ENCODE measurements at places on chromosomes 11 and 22.

GRCh38 chr11:62108017-62108750, 15.6 kb upstream of the INCENP start:
- DNase-seq = peak; percentile 10

- no peak for DNase-seq
Observed at GRCh38 chr22:47596176-47596690, 833.8 kb downstream of the TBC1D22A start.

- no peak for DNase-seq
Observed at GRCh38 chr11:93403930-93404329, 73.4 kb downstream of the DEUP1 start.

DNA sequence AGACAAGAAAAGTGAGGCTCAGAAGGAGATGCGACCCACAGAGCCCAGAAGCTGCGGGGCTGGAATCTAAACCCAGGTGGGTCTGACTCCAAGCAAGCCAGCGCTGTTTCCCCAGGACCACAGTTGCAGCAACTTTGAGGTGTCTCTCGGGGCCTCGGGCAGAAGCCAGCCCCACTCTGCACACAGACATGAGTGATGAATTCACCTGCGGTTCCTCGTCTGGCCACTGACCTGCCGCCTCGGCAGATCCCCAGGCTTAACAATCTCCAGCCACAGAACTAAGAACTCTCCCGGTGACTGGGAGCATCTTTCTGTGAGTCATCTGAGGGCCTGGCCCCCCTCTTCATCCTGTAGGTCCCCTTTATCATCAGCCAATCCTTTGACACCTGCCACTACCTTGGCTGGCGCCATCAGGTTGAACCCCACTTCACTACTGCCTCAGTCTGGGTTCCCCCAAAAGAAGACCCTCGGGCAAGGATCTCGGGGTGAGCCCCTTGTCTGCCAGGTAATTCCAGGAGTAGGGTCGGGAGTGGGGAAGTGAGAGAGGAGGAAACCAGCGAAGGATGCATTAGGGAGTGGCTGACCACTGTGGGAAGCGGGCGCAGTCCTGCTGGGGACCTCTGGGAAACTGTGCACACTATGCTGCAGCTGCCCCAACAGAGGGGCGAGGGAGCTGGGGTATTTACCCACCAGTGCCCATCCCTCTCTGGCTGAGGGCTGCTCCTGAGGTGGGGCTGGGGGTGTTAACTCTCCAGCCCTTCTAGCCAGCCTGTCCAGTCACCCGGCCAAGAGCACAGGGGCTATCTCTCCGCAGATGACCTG, 33.0 kb upstream of the MN1 start:
- DNase-seq = no peak

DNA sequence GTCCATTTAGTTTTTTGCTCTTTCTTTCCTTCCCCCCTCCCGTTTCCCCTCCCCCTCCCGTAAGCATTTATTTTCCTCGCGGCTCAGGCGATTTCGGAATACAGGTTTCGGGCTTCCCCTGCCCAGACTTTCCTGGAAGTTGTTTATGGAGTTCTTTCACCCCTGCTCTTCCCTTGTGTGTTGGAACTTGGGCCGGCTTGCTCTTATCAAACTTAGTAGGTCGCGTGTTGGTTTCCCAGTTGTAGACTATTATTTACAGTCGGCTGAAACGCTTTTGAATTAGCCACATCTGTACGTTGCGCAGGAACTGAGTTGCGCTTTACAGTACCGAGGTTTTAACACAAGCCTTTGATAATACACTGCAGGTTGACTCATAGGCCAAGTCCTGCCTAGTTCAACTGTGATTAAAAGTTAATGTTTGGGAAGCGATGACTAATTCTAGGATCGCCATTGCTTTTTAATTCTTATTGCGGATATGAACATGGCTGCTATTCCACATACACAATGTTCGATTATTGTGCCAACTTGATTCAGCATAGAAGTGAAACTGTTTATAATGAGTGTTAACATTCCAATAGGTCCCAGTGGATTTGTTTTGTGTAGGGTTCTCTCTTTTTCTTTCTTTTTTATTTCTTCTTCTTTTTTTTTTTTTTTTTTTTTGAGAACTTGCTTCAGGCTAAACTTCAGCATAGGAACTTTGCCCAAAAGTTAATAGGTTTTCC, 1.7 kb downstream of the YAP1 start:
- DNase-seq = no peak

DNA sequence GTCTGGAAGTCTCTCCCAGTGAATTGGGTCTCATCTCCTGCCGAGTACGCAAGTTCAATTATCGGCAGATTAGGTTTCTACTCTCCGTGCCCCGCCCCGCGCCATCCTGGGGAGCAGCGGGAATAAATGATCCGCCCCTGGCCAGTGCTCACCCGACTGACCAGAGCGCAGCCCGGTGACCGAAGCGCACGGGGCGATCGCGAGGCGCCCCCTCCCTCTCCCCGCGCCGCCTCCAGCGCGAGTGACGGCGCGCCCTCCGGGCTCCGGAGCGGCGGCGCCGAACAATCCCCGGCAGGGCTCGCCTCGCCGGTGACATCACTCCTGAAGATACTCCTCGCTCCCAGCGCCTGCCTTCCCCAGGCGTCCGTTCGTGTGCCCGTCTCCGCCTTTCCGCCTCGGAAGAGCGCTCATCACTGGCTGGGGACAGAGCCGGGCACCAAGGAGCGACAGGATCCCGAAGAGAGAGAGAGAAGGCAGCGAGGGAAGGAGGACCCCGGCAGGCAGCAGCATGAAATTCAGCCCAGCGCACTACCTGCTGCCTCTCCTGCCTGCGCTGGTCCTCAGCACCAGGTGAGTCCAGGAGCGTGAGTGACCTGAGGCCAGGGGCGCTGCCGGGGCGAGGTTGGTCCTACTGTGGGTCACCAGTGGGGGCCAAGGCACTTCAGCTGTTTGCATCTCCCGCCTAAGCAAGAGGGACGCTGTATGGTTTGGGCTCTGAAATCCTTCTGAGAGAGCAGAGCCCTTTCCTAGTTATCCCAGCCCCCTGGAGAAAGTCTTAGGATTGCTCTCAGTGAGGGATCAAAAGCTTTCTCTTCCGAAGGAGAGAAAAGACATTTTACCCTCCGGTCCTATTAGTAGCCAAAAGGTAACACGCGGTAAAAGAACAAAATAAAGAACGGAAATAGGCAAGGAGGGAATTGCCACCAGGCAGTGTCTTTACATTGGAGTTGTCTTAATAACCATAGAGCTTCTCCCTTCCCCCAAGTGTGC, at the start of gene LUZP2:
Gene LUZP2, plus strand, starts transcription at position 318 of the 990 bp plus-strand sequence.
- DNase-seq = no peak

DNA sequence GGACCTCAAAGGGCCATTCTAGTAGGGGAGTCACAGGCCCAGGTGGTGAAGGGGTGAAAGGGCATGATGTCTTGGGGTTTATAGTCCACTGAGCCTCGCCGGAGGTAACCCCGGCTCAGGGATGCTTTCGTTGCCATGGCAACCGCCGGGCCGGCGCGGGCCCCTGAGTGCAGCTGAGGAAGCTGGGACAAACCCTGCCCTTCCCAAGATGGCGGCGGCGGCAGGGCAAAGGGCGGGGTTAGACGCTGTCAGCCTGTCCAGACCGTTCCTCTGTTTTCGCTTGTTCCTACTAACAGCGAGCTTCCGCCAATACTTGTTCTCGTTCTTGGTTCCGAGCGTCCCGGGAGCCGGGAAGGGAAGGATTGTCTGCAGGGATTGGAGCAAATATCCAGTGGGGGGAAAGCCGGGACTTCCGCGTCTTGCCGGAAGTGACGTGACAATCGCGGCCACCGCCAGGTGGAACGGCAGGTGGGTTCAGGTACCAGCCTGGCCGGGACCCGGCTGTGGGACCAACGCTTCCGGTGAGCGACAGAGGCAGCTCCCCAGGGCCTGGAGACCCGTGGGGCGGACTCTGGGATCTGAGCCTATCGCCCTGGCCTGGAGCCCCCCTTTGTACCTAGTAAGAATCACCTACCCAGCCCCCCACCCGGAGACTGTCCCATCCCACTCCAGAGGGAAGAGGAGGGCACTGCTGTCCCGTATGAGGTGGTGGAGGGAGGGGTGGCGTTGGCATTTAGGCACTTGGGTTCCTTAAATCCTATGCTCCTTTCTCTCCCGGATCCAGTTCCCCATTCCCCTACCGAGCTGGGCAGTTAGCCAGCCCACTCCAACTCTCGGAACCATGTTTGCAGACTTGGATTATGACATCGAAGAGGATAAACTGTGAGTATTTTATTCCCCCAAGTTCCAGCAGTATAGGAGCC, at the start of gene PICK1:
Gene PICK1, plus strand, starts transcription at position 436 of the 923 bp plus-strand sequence. Its CDS starts 406 bp downstream, at position 842.
- DNase-seq = peak; percentile 50

GRCh38 chr11:88629496-88629895, 292.0 kb upstream of the CTSC start:
- no peak for DNase-seq

- peak; percentile 0 for DNase-seq
Observed at GRCh38 chr22:17606496-17606895, 22.1 kb downstream of the ATP6V1E1 start.

DNA sequence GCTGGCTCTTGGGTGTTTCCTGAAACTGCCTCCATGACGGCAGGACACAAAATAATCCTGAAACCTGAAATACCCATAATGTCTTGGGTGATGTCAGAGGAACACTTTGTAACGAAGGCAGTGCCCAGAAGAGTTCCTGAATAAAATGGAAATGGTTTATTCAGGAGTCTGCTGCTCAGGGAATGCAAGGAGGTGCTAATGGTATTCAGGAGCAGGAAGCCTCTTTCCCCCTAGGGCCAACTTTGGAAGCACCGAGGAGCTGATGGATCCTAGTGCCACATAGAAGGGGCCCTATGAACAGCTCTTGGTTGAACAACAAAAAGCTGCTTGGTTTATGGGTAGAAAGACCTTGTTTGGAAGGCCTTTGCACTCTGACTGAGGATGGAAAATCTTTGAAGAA, 15.5 kb downstream of the TREH start:
- DNase-seq = no peak

DNA sequence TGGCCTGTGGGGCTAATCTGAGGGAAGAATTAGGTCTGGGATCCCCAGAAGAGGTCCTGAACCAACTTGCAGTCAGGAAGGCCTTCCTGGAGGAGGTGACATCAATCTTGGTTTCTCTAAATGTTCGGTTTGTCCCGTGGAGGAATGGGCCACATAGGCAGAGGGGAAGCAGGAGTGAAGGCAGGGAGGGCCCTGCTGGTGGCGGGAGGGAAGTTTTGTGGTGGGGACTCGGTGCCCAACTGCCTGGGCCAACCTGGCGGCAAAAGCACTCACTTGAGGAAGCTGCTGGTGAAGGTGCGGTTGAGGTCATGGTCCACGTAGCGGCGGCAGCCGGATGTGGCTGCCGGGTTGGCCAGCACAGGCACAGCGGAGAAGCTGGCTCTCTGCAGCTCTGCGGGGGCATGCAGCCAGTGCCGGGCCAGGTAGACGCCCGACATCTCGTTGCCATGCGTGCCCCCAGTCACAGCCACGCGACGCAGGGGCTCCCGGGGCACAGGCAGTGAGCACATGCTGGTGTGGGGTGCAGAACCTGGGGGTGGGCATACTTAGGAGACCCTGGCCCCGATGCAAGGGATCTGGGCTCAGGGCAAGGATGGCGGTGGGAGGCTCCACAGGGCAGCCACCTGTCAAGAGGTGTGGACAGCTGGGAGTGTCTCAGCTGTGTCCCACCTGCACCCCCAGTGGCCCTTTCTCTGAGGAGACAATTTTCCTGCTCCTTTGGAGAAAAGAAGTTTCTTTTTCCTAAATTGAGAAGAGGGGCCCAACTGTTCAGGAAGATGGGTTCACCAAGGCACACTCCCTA, 3.8 kb downstream of the ACY3 start:
- no peak for DNase-seq

- DNase-seq = no peak
Observed at GRCh38 chr11:134893810-134894685, 482.0 kb upstream of the B3GAT1 start.

DNA sequence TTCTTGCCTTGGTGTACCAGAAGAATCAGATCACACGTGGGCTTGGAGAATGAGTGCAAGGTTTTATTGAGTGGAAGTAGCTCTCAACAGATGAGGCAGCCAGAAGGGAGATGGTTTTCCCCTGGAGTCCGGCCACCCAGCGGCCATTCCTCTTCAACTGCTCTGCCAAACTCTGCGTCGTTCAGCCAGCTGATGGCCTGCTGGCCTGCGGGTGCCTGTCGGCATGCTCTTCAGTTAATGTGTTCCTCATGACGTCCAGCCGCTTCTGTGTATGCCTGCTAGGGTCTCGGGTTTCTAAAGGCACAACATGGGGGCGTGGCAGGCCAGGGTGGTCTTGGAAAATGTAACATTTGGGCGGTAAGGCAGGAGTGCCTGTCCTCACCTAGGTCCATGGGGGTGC, 487.9 kb upstream of the LRRC4C start:
- no peak for DNase-seq

GRCh38 chr11:16191868-16192240, 164.5 kb downstream of the SOX6 start:
- no peak for DNase-seq

DNA sequence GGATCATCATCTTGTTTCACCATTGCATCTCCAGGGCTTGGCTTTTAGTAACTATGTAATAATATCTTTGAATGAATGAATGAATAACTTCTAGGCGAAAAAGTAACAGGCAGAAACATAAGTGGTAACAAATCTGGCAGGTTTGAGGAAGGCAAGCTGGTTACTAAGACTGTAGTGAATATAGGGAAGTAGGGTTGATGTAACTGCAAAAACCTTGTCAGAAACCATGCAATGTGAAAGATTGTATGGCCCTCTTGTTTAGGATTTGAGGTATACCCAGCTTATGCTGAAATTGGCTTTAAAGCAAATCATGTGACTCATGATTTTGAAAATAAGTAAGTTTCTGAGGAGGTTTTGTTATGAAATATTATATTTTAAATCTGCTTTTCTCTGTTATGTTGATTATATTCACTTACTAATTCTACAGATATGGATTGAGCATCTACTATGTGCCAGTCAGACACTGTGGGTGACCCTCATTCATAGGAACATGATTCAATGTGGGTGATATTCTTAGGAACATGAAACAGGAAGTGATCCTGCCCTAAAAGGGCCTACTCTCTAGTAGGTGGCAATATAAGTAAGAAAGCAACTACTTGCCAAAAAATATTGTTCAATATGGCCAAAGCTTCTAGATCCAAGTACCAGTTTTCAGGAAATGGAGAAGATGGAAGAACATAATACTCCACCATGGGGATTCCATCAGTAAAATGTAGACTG, 115.5 kb upstream of the CCDC90B start:
- no peak for DNase-seq

DNA sequence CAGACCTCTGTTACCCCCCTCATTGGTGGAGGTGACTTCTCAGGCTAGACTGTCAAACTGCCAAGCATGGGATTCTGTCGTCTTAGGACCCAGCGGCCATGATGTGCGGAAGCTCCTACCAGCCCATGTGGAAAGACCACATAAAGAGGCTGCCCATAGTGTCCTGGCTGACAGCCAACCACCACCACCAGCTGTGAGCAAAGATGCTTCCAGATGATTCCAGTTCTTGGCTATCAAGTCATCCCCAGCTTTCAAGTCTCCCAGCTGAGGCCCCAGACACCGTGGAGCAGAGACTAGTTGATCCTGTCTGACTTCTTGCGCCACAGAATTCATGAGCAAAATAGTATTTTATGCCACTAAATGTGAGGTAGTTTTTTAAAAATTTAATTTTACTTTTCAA, 32.9 kb downstream of the SCUBE1 start:
- DNase-seq = no peak

- DNase-seq = no peak
Observed at GRCh38 chr22:40006641-40007040, 11.9 kb downstream of the FAM83F start.

All from DMS 273 treated with DMSO at 0.1 percent for 48 hours (cell line).